Caki2 (cell line): ENCODE measurements at places on chromosomes 7 and 10. TPM values are rescaled to one million over a fixed set of nuclear protein-coding genes. Genes with fewer than 3 reads are reported as not detected.

Gene UCMA
- total RNA-seq, result not detected in 2 replicates

Gene OR13A1
- total RNA-seq, result not detected in 2 replicates

Gene SCART1
- total RNA-seq, result 0.27 TPM in 1 of 2 replicates, not detected in the other

Gene LGI1
- total RNA-seq, result not detected in 2 replicates
